ENCODE measurements at places on chromosomes 5 and 9.

DNA sequence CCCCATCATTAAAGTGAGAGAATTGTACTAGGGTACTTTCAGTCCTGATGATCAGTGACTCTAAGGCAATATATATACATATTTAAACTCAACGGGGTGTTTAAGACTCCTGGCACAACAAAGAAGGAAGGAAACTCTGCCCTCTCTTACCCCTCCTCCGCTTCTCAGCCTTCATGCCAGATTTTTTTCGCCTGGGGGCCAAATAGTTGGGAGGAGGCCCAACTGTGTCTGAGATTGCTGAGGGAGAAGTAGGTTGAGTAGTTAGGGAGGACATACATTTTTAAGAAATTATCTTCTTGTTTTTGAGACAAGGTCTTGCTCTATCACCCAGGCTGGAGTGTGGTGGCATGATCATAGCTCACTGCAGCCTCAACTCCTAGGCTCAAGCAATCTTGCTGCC lies 127.7 kb upstream of the SHB start:
- H3K36me3 ChIP-seq: no peaks in the 10 kb centered on the region
- no peak for DNase-seq
- no peak overlapping the region for H3K27ac ChIP-seq
- no peak overlapping the region for H3K4me3 ChIP-seq

- H3K27ac ChIP-seq: no peak overlapping the region
- no peak overlapping the region for H3K4me3 ChIP-seq
- no peaks in the 10 kb centered on the region for H3K27me3 ChIP-seq
- no peaks in the 10 kb centered on the region for H3K4me1 ChIP-seq
Observed at GRCh38 chr5:103674251-103674650, 111.7 kb upstream of the NUDT12 start.

DNA sequence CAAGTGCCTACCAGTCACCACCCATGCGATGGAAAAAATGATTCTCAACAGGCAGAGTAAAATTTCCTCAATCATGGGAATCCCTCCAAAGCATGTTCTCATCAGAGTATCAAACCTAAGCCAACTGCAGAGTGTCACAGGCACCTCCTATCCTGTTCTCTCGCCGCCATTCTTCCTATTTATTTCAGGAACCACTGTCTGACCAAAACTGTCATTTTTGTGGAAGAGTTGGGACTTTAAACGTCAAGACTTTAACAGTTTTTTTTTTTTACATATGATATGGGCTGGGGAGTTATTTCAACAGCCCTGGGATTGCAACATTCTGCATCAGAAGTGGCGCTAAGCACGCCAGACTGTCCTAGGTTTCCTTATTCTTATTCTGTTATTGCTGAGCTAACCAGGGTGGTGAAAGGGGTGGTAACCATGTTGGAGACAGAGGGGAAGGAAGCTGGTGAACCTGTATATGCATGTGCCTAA lies 29.5 kb downstream of the PFDN1 start:
- H3K27ac ChIP-seq: no peak overlapping the region
- H3K27me3 ChIP-seq: no peaks in the 10 kb centered on the region
- H3K4me3 ChIP-seq: no peak overlapping the region
- no peak for DNase-seq

DNA sequence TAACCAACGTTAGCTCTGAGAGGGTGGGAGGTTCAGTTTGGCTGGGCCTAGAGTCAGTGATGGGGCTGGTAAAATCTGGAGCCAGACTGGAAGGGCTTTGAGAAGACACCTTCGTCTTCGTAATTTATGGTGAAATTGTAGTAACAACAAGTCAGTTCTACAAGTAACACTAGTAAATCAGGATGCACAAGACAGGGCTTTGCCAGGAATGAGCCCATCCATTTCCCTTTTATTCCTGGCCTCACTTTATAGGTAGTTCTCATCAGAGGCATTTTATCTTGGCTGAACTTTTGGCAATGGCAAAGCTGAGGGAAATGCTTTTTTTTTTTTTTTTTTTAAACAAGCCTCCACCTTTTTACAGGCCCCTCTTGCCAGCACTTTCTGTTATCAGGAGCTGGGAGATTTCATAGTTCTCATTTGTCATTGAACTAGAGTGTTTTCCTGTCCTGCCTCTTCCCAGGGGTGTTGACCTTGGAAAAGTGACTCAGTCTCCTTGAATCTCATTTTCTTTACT lies 110.5 kb upstream of the KLF4 start:
- H3K27me3 ChIP-seq: no peaks in the 10 kb centered on the region
- peaks cover 5% of the 10 kb centered on the region for H3K4me1 ChIP-seq
- no peak overlapping the region for H3K27ac ChIP-seq

DNA sequence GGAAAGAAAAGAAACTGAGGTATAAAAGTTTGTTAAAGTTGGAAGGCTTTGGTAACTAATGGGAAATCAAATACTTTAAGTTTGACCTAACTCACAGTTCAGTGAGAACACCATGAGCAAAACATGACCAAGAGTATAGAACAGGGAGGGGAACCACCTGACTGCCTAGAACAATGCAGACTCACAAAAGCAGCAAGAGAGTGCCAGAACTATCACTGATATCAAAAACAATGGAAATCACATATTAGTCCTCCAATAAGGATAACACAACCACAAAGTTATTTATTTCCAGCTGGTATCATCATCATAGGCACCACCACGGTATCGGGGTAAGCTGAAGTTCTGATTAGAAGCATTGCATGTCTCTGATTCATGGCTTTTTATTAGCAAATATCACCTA lies 77.5 kb downstream of the TRPM6 start:
- H3K27ac ChIP-seq: no peak overlapping the region
- DNase-seq: no peak
- no peaks in the 10 kb centered on the region for H3K4me1 ChIP-seq
- H3K36me3 ChIP-seq: no peaks in the 10 kb centered on the region

DNA sequence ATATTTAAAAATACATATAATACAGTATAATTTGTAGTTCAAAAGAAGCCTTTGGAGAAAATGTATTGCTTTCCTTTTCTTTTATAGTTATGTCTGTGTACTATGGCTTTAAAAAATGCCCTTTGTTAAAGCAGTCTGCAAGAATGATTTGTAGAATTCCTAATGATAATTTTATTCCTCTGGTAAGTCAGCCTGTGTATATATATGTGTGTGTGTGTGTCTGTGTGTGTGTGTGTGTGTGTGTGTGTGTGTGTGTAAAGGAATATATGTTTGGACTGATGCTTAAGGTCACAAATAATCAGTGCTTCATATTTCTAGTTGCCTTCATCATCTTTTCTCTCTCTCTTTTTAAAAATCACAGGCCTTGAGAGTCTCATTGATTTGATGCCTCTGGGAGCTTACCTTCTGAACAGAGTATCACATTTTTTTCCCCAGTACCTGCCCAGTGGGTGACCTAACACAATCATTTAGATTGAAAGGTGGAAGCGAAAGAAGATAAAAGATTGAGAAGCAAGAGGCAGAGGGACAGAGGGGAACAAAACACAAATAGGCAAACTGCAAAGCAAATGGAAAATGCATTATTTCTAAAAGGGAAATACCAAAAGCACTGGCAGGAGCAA lies 709.2 kb upstream of the DMAC1 start:
- no peak overlapping the region for H3K27ac ChIP-seq
- no peak for DNase-seq
- no peaks in the 10 kb centered on the region for H3K36me3 ChIP-seq
- no peaks in the 10 kb centered on the region for H3K27me3 ChIP-seq

GRCh38 chr9:83996126-83996525 lies 15.5 kb downstream of the RMI1 start:
- no peaks in the 10 kb centered on the region for H3K4me1 ChIP-seq
- H3K27me3 ChIP-seq: no peaks in the 10 kb centered on the region
- no peak overlapping the region for H3K27ac ChIP-seq
- H3K36me3 ChIP-seq: no peaks in the 10 kb centered on the region

DNA sequence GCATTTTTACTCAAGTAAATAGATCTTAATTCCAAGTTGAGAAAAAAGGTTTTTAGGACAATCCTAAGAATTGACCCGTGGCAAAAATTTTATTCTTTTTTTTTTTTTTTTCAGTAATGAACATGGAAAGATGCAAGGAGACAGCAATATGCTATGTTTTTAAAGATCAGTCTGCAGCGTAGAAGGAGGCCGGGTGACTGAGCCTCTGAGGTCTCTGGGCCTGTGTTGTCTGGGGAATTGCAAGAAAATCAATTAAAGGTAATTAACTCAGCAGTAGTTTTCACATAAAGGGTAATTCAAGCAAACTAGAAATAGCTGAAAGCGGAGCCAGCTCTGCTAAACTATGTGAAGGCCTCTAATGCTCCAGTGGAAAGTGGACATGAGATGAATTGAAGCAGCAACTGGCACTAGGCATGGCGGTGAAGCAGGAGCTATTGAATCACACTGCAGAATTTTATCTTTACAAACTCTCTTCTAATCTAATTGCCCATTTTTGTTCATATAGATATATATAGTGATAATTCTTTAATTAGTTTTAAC lies 285.2 kb upstream of the ITGA1 start:
- no peak overlapping the region for H3K4me3 ChIP-seq
- H3K4me1 ChIP-seq: no peaks in the 10 kb centered on the region
- no peak for DNase-seq
- no peaks in the 10 kb centered on the region for H3K36me3 ChIP-seq

DNA sequence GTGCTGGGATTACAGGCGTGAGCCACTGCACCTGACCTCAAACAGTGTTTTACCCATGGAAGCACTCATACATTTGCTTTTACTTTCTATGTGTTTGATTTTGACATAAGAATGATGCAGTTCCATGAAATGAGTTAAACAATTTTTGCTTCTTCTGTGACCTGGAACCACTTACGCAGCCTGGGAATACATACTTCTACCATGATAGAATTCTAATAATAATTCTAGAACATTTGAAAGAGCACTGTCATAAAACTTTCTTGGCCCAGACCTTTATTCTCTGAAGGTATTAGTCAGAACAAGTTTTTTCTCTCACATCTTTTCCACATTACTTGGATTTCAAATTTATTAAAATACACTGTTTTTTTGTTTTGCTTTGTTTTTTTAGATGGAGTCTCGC lies 25.3 kb upstream of the COL5A1 start:
- no peaks in the 10 kb centered on the region for H3K27me3 ChIP-seq

DNA sequence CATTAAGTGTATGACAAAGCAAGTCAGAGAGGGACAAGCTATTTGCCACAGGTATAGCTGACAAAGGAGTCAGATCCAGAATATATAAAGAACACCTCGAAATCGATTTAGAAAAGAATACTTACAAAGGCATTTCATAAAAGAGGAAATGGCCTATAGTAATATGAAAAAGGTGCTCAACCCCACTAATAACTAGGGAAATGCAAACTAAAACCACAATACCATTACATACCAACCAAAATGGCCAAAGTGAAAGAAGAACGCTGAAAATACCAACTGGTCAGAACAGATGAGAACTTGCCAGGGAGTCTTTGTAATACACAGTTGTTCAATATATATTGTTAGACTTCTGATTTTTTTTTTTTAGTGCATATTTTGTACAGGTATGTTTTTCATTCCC lies 152.9 kb downstream of the CDC42SE2 start:
- DNase-seq: no peak
- no peaks in the 10 kb centered on the region for H3K27me3 ChIP-seq
- no peak overlapping the region for H3K27ac ChIP-seq

DNA sequence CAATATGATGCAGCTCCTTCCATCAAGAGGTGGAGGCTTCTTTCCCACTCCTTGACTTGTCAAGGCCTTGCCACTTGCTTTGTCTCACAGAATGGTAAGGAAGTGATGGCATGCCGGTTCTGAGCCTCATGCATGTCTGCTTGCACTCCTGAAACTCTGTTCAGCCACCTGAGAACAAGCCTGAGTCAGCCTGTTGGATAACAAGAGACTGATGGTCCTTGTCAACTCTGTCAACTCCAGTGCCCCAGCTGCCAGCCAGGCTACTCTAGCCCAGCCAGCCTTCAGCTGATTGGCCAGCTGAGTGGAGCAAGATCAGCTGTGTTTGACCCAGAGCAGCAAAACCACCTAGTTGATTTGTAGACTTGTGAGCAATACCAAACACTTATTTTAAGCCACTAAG lies 4.4 kb upstream of the TENT4A start:
- H3K4me3 ChIP-seq: no peak overlapping the region
- H3K27ac ChIP-seq: no peak overlapping the region
- DNase-seq: peak; percentile 67
- H3K4me1 ChIP-seq: peaks cover 25% of the 10 kb centered on the region
- H3K27me3 ChIP-seq: no peaks in the 10 kb centered on the region
- no peaks in the 10 kb centered on the region for H3K36me3 ChIP-seq

GRCh38 chr5:14128079-14128478 lies 15.1 kb upstream of the TRIO start:
- H3K36me3 ChIP-seq: no peaks in the 10 kb centered on the region
- DNase-seq: no peak
- no peaks in the 10 kb centered on the region for H3K27me3 ChIP-seq
- H3K27ac ChIP-seq: no peak overlapping the region
- no peaks in the 10 kb centered on the region for H3K4me1 ChIP-seq
- H3K4me3 ChIP-seq: no peak overlapping the region

- no peak overlapping the region for H3K27ac ChIP-seq
- no peaks in the 10 kb centered on the region for H3K4me1 ChIP-seq
- no peaks in the 10 kb centered on the region for H3K27me3 ChIP-seq
Observed at GRCh38 chr5:98424681-98425450, 348.6 kb upstream of the RGMB start.

- H3K4me3 ChIP-seq: no peak overlapping the region
- no peak for DNase-seq
- no peaks in the 10 kb centered on the region for H3K4me1 ChIP-seq
- no peak overlapping the region for H3K27ac ChIP-seq
- no peaks in the 10 kb centered on the region for H3K27me3 ChIP-seq
- H3K36me3 ChIP-seq: no peaks in the 10 kb centered on the region
Observed at GRCh38 chr5:42309865-42310264, 113.4 kb upstream of the GHR start.

DNA sequence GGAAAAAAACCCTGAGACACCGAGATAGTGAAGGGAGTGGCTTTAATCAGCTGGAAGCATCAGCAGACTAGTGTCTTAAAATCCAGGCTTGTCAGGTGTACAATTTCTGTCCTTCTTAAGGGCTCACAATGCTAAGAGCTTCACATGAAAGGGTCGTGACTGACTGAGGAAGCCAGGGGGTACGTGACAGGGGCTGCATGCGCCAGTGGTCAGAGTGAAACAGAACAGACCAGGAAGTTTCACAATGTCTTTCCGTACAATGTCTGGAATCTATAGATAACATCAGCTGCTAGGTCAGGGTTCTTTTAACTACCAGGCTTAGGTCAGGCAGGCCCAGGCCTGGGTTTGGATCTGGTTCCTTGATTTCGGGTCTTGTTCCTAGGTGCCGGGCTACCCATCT lies 253.0 kb downstream of the CDH10 start:
- H3K27me3 ChIP-seq: no peaks in the 10 kb centered on the region
- no peak for DNase-seq
- no peak overlapping the region for H3K4me3 ChIP-seq
- no peak overlapping the region for H3K27ac ChIP-seq

- peak overlapping the region; percentile 50 for H3K4me3 ChIP-seq
- H3K27me3 ChIP-seq: no peaks in the 10 kb centered on the region
- H3K27ac ChIP-seq: peak overlapping the region; percentile 98
- peaks cover 55% of the 10 kb centered on the region for H3K4me1 ChIP-seq
- no peak for DNase-seq
Observed at GRCh38 chr5:139696894-139697658, 48.9 kb downstream of the CXXC5 start.

- H3K4me1 ChIP-seq: peaks cover 8% of the 10 kb centered on the region
- no peaks in the 10 kb centered on the region for H3K27me3 ChIP-seq
- H3K27ac ChIP-seq: no peak overlapping the region
- H3K4me3 ChIP-seq: no peak overlapping the region
Observed at GRCh38 chr9:110355911-110356310, 18.2 kb upstream of the TXNDC8 start.

Data from vagina (tissue), 2 donors.